Breast epithelium (tissue), 4 donors: ENCODE measurements at places on chromosomes 1 and 21. TPM values are rescaled to one million over a fixed set of nuclear protein-coding genes. Genes with fewer than 3 reads are reported as not detected.
A peak's percentile ranks its signal among the peaks of the same experiment; 100 is the strongest.

The ST6GALNAC3 gene
- 4.1 TPM for total RNA-seq

The NPR1 gene
- 19.9 TPM for total RNA-seq

The S100A9 gene
- 90.3 TPM for total RNA-seq

The GBP7 gene
- total RNA-seq = not detected

The BLACAT1 gene
- not detected for total RNA-seq

The CA14 gene
- total RNA-seq = not detected

The TNNT2 gene
- total RNA-seq = not detected

The ANGPTL3 gene
- total RNA-seq = not detected

DNA sequence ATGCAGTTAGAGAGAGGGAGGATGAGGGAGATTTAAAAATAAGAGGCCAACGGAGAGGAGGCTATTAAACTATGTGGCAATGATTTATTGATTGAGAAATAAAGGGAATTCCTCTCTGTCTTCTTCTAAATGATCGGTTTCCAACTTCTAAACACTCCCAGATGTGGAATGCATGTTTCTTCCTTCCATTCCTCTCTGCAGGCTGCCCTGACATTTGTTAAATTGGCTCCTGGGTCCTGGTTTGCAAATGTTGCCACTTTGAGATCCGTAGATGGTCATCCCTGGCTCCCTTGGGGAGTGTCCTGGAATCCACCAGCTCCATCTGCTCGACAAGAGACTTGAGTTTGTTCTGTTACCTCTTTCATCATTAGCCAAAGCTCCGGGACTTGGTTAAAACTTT is 10.3 kb upstream of the C1orf198 start:
- no peak for DNase-seq

DNA sequence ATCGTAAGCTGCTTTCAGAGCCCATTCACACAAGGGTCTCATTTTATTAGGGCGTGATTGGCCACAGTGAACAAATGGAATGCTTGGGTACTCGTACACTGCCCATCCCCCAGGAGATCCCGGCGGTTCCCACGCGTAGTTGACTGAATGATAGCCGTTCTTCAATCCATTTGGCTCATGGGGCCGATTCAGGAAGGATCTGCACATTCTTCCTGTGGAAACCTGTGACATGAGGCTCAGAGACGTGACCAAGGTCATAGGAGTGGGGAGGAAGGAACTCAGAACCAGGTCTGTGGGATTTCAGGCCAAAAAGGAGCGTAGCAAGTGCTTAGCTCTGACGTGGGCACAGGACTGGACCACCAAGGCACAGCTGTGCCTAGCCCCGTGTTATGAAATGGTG is 11.7 kb downstream of the ABCG1 start:
- DNase-seq = no peak

- DNase-seq = no peak
Measured at GRCh38 chr1:39650431-39650830, 11.0 kb upstream of the HEYL start.

- DNase-seq = no peak
Measured at GRCh38 chr1:172470149-172470548, 26.3 kb upstream of the PIGC start.

DNA sequence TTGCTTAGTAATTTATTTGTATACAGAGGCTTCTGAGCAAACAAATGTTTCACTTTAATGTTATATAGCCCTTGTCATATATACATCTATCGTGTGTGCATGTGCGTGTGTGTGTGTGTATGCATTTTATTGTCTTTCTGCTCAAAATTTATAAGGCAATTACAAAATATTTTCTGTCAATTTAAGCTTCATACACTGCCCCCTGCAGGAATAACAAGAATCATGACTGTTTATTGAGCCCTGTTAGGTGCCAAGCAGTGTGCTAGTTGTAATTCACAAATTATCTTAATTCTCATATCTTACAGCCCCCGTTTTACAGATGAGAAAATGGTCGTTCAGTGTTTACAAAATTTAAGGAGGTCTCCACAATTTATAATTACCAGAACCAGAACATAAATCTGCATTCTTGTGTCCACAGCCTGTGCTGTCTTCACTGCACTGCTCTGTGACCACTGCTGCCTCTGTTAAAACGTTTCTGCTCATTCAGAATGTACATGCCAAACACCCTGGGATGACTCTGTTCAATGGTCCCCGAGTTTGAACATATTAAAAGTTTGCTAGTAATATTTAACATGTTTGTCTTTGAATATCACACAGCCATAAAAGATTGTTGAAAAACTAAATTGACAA is 181.3 kb downstream of the ATP6V1G3 start:
- DNase-seq = no peak

DNA sequence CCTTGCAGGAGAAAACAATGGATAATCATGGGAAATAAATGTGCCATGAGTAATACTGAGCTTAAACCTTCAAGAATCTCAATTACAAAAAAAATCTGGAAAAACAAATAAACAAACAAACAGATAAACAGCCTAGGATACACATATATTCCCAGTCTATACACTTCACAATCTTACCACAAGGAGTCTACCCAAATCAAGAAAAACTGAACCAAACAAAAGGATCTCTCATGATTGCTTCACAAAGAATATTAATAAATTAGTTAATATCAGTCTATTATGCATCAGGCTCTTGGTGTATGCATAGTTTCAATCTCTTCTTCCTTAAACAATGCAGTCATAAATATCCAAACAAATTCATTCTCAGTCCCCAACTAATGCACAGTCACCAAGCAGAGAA is 3.2 kb upstream of the ESRRG start:
- no peak for DNase-seq

- DNase-seq = peak; percentile 31
Measured at GRCh38 chr1:157073944-157074685, 25.5 kb downstream of the ETV3L start.

DNA sequence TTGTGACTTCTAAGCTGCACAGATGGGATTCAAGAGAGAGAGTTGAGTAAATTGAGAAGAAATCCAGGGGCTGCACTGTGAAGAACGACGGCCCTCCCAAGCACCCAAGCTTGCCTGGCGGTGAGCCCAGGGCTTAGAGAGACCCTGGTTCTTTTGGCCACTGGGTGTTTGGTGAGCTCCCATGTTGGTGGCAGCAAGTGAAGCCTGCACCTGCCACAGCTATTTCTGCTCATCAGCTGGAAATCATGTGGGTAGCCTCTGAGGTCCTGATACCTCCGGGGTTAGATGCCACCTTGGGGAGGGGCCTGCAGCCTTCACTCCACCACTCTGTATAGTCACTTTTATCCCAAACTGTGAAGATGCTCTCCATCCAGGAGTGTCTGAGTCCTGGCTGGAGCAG is 6.2 kb upstream of the BTG2 start:
- no peak for DNase-seq

GRCh38 chr1:65772607-65773006 is 20.1 kb upstream of the PDE4B start:
- DNase-seq = no peak

GRCh38 chr1:101260556-101261350 is 23.9 kb downstream of the S1PR1 start:
- DNase-seq = no peak

DNA sequence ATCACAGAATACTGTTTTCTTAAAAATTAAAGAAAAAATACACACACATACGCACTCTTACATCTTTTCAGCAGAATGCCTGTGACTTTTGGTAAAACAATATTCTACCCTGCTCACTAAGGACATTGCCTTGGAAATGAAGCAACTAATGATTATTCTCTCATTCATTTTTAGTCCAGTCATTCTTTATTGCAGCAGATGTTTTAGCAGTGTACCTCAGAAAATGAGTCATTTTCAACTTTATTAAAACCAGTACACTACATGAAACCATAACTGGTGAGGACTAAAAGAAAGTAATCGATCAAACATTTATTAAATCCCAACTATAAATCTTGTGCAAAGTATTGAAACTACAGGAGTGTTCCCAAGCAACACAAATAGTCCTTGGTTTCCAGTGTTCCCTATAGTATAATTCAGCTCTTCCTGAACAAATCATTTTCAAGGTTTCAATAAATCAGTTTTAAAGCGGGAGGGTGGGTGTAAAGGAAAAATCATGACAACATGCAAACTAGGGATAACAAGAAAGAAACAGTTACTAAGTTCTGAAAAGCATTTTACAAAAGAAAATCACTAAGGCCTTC is 114.2 kb downstream of the ADGRL4 start:
- DNase-seq = no peak

DNA sequence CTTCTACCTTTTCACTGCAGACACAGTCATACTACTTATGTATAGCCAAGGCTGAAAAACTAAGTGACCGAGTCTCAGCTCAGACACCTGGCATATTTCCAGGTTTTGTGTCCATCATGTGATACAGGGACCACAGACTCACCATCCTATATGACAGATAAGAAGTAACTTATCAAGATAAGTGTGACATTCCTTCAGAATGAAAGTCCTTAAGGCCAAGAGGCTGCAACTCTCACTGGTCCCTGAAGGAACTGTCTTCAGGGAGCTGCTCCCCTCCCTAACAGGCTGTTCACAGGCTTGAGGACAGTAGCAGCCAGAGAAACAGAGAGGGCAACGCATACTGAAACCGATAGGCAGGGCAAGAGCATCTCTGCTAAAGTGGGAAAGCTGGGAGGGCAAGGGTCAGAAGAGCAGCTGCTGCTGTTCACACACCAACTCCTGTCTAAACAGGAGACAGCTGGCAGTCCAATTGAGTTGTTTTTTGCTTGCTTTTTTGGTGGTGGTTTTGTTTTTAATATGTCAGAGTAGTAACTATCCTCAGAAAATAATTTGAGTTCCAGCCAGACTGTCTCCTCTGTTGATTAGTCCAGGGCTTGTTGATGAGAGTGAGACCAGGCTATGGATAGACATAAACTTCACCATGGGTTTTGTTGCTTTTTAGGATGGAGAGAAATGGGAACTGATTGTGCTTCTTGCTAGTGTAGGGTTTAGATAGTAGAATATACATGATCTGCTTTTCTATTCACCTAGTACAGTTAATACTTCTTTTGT is 67.7 kb downstream of the MACF1 start:
- no peak for DNase-seq

GRCh38 chr1:64469977-64470664 is at the start of gene CACHD1:
Gene CACHD1, plus strand, starts transcription at chr1:64470129. Its CDS starts 616 bp downstream, at chr1:64470745.
- DNase-seq = peak; percentile 70

DNA sequence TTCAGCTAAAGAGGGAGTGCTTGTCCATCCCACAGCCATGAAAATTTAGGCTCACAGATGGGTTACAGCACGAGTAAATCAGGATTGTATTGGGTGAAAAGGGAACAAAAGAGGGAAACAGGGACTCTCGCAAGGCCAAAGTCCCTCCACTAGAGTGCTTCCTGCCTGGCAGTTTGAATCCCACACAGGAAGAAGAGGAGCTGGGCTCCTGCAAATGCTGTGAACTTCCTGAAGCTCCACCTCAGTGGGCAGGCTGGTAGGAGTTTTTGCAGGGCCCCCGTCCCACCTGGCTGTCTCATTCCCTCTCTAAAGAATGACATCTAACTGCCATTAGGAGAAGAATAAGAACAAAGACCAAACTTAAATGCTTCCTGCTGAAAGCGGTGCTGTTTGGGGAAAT is 712.0 kb upstream of the PRMT6 start:
- no peak for DNase-seq

DNA sequence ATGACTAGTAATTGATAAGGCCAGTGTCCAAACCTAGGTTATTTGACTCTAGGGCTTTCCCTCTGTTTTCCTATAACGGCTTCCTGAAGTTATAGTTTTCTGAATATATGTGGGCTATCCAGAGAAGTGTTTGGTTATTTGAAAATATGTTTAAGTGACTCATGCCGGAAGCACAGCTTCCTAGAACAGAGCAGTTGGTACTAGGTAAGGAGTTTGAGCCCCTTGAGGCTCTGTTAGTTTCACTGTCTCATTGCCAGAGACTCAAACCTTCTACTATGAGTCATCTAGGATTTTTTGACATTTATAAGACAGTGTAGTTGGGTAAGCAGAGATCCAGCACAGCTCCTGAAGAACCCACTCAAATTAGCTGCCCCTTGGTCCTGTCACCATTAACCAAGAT is 27.1 kb upstream of the LEPR start:
- DNase-seq = no peak

DNA sequence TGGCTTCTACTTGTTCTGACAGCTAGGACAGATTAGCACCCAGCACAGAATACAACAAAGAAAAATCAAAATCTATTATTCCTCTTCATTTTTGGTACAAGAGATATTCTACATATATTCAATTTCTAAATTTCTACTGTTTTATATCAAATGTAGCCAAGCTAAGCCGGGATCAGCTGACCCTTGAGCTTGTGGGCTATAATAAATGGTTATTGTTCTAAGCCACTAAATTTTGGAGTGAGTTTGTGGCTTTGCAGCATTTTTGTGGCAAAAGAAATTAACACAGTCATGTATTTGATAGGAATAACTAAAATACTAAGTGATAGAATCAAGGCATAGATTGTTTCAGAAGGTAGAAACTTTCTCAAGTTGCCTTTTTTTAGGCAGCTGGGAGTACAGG is 50.7 kb downstream of the APP start:
- no peak for DNase-seq

GRCh38 chr1:205843036-205843859 is 6.7 kb downstream of the PM20D1 start:
- no peak for DNase-seq

DNA sequence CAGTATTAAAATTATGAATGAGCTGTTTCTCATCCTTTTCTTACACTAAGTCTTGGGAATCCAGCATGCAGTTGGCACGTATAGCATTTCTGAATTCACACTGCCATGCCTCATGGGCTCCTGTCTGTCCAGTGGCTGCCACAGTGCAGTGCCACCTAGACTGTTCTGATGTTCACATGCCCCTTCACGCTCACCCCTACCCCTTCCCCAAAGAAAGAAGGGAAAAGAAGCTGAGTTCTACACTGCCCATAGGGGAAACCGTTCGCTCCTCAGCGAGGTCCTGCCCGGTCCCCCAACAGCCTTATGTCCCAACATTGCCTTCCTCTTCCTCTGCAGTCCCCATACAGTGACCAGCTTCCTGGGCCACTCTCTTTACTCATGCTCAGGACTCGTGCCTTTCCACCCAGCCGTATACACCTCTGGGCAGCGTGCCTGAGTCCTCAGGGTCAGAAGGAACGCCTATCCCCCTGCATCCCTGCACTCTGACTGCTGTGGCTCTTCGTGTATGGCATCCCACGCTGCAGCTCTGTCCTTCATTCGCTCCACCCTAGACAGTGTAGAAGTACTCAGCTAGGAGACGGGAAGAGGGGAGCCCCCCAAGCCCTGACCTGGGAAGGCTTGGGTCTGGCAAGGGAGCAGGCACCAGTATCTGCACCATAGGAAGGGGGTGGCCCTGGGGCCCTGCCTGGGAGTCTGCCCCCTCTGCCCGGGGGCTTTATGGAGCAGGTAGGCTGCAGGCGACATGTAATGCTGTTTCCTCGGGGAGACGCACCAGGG is 24.1 kb upstream of the ARF1 start:
- DNase-seq = peak; percentile 48

DNA sequence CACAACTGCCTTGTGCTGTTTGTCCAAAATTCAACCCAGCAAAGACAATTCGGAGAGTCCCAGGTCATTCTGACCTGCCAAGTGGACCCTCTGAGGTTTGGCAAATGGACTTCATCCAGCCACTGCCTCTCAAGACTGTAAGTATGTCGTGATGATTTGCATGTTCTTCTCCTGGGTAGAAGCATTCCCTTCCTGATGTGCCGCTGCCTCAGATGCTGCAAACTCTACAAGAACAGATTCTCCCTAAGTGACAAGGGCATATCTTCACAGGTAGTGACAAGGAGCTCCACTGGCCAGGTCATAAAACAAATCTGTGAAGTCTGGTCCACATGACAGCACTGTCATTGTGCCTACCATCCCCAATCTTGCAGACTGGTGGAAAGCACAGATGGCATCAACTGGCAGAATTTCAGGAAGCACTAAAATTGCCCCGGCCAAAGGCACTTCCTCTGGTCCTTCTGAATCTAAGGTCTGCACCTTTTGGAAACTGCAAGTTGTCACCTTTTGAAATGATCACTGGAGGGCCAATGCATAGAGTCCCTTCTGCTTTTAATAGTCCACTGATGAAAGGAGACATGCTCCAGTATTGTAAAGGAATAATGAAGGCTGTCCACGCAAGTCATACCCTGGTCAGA is 27.4 kb downstream of the POFUT2 start:
- DNase-seq = no peak
